ENCODE measurements at places on chromosomes 2 and 18.
A peak's percentile ranks its signal among the peaks of the same experiment; 100 is the strongest.

DNA sequence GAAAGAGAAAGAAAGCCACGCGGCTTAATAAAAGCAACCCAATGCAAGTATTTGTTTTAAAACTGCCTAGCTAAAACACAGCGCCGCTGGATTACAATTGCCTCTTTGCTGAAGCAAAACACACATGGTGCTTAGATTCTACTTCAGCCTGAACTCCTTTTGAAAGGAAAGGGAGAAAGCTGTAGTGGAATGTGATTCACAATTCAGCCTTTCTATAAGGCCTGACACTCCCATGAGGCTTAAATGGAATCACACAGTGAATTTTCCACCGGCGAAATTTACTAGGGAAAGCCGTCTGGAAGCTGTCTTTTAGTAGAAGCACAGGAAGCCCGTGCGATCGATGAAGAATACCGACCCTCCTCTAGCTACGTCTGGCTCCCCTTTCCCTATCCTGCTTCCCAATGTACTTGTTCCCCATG is 348.0 kb downstream of the DLGAP1 start:
- DNase-seq = no peak

- no peak for DNase-seq
Observed at GRCh38 chr2:166671235-166671634, 177.2 kb upstream of the SCN7A start.

- no peak for DNase-seq
Observed at GRCh38 chr2:49355611-49356010, 201.3 kb upstream of the FSHR start.

DNA sequence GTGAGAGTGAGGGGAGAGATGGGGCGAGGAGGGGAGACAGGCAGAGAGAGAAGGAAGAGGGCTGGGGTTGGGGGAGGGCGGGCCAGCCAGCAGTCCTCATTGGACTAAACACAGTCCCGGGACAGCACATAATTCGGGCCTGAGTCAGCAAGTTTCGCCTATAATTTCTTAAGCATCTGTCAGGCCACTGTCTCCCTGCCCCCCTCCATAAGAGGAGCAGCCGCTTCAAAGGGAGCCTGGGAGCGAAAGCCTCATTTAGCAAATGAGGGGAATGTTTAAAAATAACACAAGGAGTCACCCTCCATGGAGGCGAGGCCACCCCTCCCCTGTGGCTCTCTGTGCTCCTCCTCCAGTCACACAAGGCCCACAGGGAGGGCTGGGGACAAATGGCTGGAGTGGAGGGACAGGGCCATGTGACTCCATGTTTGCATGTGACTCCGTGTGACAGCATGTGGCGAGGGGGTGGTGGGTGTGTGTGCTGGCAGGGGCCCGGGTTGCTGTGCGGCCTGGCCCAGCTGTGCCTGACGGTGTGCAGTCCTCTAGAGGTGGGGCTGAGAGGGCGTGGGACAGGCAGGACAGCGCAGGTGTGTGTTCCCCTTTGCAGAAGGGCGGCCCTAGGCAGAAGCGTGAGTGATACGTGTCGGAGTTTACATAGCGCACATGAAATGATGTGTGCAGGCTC is 162.4 kb downstream of the CELF4 start:
- DNase-seq = no peak

GRCh38 chr2:222912117-222912516 is 51.3 kb downstream of the ACSL3 start:
- DNase-seq = no peak

DNA sequence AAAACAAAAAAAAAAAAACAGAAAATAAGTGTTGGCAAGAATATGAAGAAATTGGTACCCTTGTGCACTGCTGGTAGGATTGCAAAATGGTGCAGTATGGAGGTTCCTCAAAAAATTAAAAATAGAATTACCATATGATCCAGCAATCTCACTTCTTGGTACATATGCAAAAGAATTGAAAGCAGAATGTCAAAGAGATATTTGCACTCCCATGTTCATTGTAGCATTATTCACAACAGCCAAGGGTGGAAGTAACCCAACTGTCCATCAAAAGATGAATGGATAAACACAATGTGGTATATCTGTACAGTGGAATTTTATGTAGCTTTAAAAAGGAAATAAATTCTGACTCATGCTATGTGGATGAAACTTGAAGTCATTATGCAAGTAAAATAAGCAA is 72.8 kb upstream of the POU3F3 start:
- no peak for DNase-seq

- DNase-seq = no peak
Observed at GRCh38 chr18:40365526-40365925, 1589.5 kb upstream of the PIK3C3 start.

DNA sequence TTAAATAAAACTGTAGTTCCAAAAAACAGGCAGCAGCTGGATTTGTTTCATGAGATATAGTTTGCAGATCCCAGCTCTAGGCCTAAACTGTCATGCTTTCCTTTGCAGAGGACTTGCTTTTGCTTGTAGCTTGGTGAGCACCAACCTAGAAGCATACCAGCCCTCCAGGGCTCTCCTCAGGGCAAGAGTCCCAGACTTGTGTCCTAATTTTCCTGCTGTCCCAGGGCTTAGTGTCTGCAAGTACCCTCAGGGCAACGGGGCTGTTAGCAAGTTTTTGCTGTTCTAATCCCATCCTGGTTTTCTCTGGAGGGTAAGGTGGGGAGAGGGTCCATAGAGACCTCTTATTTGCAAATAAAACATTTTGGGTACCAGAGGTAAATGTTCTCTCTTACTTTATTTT is 59.5 kb downstream of the TMEM17 start:
- no peak for DNase-seq

DNA sequence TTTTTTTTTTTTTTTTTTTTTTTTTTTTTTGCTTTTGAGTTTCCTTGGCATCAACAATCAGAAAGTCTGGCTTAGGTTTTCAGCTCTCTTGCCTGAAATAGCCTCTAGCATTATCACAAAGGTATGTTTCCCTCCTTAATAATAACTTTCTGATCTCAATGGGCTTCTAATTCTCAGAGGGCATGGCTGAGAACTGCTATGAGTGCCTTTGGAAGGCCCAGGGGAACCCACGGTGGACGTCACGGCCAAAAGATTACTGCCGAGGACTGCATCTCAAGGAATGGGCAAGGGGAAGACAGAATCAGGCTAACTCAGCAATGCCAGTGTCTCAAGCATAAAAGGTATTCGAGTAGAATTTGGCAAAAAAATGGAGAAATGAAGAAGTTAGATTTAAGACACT is 73.2 kb upstream of the SLC14A2 start:
- DNase-seq = no peak

- DNase-seq = peak; percentile 5
Observed at GRCh38 chr2:12014088-12014960, 267.9 kb downstream of the LPIN1 start.

GRCh38 chr2:10770956-10771750 is 41.4 kb downstream of the PDIA6 start:
- DNase-seq = no peak

DNA sequence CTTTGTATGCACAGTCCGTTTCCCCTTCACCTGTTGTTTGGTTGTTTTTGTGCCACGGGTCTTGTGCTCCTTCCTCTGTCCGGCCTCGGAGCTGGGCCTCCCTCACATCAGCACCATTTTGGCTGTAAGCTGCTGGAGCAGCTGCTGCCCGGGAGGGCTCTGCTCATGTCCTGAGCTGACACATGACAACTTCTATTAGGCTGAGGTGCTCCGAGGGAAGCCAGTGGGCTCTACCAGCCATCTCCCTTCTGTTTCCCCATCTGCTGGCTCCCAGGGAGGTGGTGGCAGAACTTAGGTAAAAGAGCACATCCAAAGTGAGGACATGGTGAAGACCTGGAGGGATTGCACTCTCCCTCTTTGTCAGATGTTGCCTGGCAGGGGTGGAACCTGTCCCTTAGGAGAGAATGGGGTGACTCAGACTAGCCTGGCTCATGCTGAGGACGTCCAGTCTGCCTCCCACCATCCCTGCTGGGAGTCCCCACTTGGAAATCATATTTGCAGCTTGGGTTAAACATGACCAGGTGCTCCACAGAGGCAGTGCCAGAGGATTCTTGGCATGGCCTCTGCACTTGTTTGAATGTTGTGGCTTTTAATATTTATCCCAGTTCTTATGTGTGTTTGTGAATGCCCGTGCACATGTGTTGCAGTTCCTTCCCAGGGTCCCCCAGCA is 49.8 kb upstream of the TNP1 start:
- DNase-seq = peak; percentile 22

- DNase-seq = peak; percentile 69
Observed at GRCh38 chr2:234257859-234258561, 207.5 kb downstream of the SPP2 start.

GRCh38 chr2:179031731-179032408 is 18.1 kb downstream of the CCDC141 start:
- no peak for DNase-seq

DNA sequence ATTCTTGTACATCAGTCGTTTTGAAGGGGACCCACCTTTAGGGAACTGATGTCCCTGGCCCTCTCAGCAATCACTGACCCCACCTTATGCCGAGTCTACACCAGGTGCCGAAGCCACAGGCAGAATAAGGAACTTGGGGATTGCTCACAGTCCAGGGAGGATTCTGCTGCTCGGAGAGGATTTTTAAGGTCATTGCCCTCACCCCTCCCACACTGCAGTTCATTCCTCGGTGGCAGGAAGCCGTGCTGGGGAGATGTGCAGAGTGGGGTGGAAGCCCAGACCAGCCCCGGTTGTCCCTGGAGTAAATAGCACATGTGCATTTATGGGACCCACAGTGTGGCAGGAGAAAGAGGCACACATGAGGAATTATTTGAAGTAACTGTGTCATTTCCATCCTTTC is 50.4 kb downstream of the PLB1 start:
- DNase-seq = no peak

DNA sequence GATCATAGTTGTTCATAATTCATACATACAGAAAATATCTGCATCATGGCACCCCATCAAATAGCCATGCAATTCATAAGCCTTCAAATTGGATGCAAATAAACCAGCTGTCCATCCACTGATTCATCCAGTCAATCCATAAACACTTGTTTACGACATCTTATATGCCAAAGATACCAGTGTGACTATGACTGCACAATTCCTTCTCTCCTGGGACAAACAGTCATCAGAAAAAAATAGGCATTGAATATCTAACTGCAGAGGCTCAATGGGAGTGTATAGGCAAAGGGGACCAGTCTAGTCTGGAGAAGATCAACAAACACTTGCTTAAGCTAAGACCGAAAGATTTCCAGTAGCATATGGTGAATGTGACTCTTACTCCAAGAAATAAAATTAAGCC is 70.0 kb downstream of the COL4A3 start:
- DNase-seq = no peak

GRCh38 chr18:40356168-40356567 is 1598.9 kb upstream of the PIK3C3 start:
- DNase-seq = no peak

DNA sequence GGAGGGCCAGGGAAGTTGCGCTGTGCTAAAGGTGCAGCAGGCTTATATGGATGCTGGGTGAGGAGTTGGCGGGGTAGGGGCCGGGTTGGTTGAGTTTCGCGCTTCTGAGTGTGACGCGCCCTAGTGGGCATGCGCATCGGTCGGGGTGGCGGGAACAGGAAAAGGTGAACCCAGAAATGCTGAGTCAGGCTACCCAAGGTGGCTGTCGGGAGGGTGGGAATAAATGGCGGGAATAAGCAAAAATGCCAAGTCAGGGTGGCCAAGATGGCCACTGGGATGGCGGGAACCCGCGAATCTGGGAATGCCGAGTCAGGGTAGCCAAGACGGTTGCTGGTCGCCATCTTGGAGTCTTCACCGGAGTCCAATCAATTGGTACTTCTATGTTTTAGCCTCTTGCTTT is 580.0 kb downstream of the SUCLG1 start:
- DNase-seq = no peak

DNA sequence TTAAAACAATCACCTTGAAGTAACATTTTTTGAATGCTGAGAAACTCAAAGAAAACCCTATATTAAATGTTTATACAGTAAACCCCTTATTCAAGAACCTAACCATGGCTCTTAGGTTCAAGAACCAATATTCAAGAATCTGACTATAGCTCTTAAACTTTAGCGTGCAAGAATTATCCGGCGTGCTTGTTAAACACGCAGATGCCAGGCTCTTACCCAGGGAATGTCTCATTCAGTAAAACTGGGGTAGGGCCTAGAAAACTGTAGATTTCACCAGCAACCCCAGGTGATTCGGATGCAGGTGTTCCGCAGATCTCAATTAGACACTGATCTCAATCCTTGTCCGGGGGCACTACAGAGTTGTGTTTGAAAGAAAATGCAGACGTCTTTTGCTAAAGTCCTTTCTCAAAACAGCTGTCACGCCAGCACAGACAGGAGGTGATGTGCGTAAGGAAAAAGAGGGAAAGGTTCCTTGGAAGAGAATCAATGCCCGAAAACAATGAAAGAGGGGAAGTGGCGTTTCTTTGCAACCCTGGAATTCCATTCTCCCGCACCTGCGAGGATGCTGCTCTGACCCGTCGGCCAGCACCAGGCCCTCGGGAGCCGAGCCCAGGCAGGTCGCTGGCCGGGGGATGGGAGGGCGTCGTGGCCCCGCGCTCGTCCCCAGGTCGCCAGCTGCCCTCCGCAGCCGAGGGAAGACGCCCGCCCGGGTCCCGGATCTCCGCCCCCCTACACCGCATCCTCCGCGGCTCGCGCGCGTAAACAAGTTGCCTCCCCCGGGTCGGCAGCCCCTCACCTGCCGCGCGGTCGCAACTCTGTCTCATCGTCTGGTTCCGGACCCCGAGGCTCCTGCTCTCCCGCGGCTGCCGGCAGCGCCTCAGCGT is 851 bp downstream of the EIF2AK3 start:
- DNase-seq = peak; percentile 14

GRCh38 chr18:77052297-77052982 is 80.1 kb downstream of the MBP start:
- DNase-seq = no peak

- no peak for DNase-seq
Observed at GRCh38 chr18:68769461-68769860, 28.4 kb upstream of the CCDC102B start.

- DNase-seq = peak; percentile 19
Observed at GRCh38 chr18:24930971-24931370, 421.0 kb downstream of the ZNF521 start.

GRCh38 chr18:22572341-22572740 is 154.6 kb upstream of the CTAGE1 start:
- DNase-seq = no peak

DNA sequence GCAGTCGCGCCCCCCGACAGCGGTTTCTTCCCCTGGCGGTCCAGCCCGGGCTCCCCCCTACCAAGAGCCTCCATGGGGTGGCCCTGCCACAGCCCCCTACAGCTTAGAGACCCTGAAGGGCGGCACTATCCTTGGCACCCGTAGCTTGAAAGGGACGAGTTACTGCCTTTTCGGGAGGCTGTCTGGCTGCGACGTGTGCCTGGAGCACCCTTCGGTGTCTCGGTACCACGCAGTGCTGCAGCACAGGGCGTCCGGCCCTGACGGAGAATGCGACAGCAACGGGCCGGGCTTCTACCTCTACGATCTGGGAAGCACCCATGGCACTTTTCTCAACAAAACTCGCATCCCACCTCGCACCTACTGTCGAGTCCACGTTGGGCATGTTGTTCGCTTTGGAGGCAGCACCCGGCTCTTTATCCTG is 475 bp downstream of the SLC4A1AP start:
- DNase-seq = no peak
